ENCODE measurements at places on chromosomes 3 and 15.

GRCh38 chr3:72982609-72983366 is 13.8 kb upstream of the PPP4R2 start:
- DNase-seq = no peak

DNA sequence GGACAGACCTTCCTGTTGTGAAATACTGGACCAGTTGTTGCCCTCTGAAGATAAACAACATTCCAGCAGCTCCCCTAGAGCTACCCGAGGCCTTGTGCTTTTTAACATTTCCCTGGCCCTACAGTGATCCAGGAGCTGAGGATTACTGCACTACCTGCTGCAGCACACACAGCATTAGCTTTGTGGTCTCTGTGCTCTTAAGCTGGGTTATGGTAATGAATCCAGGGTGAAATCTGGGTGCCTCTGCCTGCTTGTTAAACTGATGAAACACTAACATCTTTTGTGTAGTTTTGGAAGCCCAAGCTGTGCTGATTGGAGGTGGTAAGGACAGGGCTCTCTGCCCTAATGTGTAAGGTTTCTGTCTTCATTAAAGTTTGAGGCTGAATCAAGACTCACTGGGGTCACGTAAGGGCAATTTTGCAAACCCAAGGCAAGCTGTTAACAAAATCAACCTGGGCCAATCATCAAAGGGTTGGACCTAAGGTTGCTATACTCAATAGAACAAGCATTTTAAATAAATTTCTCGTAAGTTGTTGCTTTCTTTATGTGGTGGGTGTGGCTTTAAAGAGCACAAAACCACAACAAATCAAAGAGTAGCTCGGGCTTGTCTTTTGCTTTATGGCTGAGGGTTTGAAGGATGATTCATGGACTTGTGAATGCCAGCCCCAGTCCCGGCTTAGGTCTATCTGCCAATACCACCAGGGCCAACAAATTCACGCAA is 183.9 kb downstream of the TPRG1 start:
- no peak for DNase-seq

GRCh38 chr3:109480014-109480413 is 142.7 kb upstream of the DPPA4 start:
- no peak for DNase-seq

- DNase-seq = no peak
Observed at GRCh38 chr15:101635944-101636727, 16.0 kb downstream of the TM2D3 start.
